Mesenchymal stem cell (in vitro differentiated cells and primary cell): ENCODE measurements at places on chromosomes 2 and 18.

DNA sequence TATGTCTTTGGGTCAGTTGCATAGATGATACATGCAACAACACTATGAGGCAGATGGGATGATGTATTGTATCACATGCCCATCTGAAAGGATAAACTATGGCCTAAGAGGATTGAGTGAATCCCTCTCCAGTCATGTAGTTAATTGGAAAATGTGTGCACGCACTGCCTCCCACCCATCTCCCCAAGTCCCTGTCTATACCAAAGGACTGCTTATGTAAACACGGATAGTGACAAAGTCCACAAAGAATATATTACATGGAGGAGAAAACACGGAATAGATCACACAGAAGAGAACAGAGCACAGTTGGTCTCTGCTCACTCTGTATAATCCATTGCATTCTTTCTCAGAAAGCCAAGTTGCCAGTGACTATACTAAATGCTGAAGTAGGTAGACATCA, 82.4 kb downstream of the NCKAP5 start:
- no peak overlapping the region for H3K27ac ChIP-seq
- no peaks in the 10 kb centered on the region for H3K27me3 ChIP-seq
- H3K4me3 ChIP-seq = no peak overlapping the region
- peaks cover 4% of the 10 kb centered on the region for H3K4me1 ChIP-seq
- DNase-seq = no peak

DNA sequence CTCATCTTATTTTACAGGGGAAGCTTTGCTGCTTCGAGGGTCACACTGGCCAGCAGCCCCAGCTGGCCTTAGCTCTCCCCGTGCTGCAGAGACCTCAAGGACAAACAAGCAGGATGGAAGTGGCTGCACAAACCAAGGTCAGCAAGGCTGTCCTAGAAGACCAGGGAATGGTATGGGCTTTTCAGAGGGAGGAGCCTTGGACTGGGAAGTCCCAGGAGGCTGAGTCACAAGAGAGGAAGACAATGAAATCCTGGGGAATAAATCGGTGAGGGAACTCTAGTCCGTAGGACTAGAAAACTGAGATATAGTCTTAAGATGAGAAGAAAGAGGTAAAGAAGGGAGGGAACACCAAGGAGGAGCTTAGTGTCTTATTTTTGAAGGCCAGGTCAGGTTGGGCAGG, 15.7 kb downstream of the CREG2 start:
- H3K27me3 ChIP-seq = peaks cover 5% of the 10 kb centered on the region
- H3K27ac ChIP-seq = no peak overlapping the region
- no peaks in the 10 kb centered on the region for H3K36me3 ChIP-seq
- H3K4me3 ChIP-seq = no peak overlapping the region

- no peaks in the 10 kb centered on the region for H3K36me3 ChIP-seq
- no peak for DNase-seq
- no peaks in the 10 kb centered on the region for H3K27me3 ChIP-seq
- no peak overlapping the region for H3K4me3 ChIP-seq
Observed at GRCh38 chr18:7066965-7067555, 50.5 kb downstream of the LAMA1 start.

DNA sequence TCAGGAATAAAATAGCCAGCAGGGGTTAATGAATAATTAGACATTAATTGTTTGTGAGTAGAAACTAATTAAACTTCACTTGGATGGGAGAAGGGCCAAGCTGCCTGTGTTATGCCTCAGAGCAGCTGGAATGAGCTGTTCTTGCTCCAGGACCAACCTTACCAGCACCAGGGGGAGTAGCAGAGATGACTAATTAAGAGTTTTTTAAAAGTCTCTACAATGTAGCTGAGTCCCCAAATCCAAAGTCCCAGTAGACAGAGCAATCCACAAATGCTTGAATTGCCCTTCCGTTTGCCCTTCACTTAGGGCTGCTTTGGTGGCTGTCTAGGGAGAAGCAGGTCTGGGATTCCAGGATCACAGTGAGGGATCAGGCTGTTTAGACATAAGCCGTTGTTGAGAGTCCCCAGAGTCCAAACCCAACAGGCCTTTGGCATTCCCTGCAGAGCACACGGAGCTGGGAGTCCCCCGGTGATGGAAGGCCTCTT, 59.4 kb downstream of the RHOB start:
- H3K27ac ChIP-seq = no peak overlapping the region
- H3K4me1 ChIP-seq = peaks cover 8% of the 10 kb centered on the region
- DNase-seq = peak; percentile 66
- H3K27me3 ChIP-seq = no peaks in the 10 kb centered on the region
- H3K4me3 ChIP-seq = no peak overlapping the region

DNA sequence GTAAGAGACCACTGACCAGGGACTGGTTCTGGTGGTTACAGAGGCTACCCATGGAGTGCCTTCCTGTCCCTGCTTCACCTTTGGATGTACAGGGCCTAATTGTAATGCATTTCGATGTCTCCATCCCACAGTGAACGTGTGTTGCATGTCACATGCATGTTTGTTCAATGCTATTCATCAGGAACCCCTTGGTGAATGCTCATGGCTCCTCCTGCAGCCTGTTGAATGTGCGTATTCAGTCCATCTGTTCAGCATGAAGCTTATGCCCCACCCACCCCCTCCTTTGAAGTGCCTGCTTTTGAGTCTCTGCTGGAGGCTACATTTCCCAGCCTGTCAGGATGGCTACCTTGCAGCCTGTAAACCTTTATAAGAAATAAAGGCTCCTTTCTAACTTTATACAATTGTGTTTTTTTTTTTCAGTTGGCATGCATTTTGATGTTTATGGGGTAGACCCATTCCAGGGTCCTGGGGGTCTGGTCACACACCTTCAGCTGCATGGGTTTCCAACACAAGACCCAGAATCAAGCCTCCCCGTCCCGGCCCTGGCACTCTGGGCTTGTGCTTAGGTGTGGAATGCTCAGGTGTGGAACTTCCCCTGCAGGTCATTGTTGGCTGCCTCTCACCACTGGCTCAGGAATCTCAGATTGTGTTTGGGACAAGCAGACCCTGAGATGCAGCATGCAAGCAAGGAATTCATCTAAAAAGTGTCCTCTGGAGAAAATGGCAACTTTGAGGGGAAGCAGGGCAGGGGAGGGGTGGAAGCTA, 238.8 kb upstream of the HDAC4 start:
- H3K27me3 ChIP-seq = no peaks in the 10 kb centered on the region
- H3K4me3 ChIP-seq = no peak overlapping the region
- H3K27ac ChIP-seq = no peak overlapping the region
- DNase-seq = no peak

- no peaks in the 10 kb centered on the region for H3K27me3 ChIP-seq
- no peak overlapping the region for H3K27ac ChIP-seq
- H3K4me1 ChIP-seq = peaks cover 1% of the 10 kb centered on the region
- H3K4me3 ChIP-seq = no peak overlapping the region
- no peaks in the 10 kb centered on the region for H3K36me3 ChIP-seq
Observed at GRCh38 chr2:17232776-17233556, 285.3 kb downstream of the RAD51AP2 start.

- peaks cover 52% of the 10 kb centered on the region for H3K36me3 ChIP-seq
- H3K27ac ChIP-seq = no peak overlapping the region
- H3K4me3 ChIP-seq = no peak overlapping the region
- peaks cover 31% of the 10 kb centered on the region for H3K4me1 ChIP-seq
- no peaks in the 10 kb centered on the region for H3K27me3 ChIP-seq
Observed at GRCh38 chr2:31258351-31258750, 24.4 kb downstream of the EHD3 start.

DNA sequence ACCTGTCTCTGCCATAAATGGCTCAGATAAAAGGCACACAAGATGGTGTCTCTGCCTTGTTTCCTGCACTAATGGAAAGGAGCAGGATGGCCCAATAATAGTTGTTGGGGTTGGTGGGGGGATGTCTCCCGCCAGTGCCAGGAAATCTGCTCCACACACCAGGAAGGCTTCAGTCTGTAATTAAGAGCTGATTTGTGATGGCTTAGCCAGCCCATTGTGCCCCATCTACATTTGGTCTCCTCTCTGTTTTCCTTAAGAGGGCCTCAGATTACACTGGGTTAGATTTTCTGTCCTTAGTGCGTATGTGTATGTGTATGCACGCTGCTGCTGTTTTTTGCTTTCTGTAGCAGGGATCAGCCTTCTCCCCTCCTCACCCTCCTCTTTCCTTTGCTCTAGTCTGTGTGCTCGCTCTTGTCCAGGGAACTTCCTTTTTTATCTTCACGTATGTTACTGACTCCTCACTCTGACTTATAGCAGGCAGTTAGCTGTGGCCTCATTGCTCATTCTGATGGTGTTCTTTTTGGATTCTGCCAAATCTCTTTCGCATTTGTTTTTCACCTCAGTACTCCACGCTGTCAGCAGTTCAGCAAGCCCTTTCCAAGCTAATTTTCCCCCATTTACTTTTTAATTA, 33.4 kb upstream of the MGAT5 start:
- H3K4me3 ChIP-seq = no peak overlapping the region
- peak; percentile 41 for DNase-seq
- H3K27me3 ChIP-seq = no peaks in the 10 kb centered on the region
- no peaks in the 10 kb centered on the region for H3K36me3 ChIP-seq

GRCh38 chr18:37424507-37424906, 141.1 kb downstream of the CELF4 start:
- no peaks in the 10 kb centered on the region for H3K36me3 ChIP-seq
- no peak overlapping the region for H3K27ac ChIP-seq
- peaks cover 9% of the 10 kb centered on the region for H3K27me3 ChIP-seq
- DNase-seq = no peak
- no peaks in the 10 kb centered on the region for H3K4me1 ChIP-seq

DNA sequence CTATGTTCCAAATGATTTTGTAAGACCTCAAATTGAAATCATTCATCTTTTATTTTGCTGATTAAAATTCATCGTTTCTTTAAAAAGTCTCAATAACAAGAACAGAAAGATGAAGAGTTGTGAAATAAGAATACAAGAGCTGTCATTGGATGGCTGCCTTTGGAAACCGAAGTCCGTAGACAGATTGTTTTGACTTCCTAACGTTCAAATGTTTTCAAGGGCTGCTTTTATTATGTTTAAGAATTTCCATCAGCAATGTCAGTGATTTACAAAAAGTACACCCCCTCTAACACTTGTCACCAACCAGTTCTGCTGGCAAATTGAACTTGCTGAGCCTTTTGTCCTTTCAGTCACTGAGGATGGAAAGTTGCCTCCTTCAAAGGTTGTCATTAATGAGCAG, 89.6 kb downstream of the KCNE4 start:
- H3K4me1 ChIP-seq = peaks cover 2% of the 10 kb centered on the region
- no peak overlapping the region for H3K27ac ChIP-seq
- H3K27me3 ChIP-seq = no peaks in the 10 kb centered on the region

GRCh38 chr2:467892-468647, 180.2 kb upstream of the ALKAL2 start:
- H3K27ac ChIP-seq = no peak overlapping the region
- peaks cover 11% of the 10 kb centered on the region for H3K4me1 ChIP-seq
- H3K27me3 ChIP-seq = peaks cover 20% of the 10 kb centered on the region
- H3K4me3 ChIP-seq = peak overlapping the region; percentile 50

DNA sequence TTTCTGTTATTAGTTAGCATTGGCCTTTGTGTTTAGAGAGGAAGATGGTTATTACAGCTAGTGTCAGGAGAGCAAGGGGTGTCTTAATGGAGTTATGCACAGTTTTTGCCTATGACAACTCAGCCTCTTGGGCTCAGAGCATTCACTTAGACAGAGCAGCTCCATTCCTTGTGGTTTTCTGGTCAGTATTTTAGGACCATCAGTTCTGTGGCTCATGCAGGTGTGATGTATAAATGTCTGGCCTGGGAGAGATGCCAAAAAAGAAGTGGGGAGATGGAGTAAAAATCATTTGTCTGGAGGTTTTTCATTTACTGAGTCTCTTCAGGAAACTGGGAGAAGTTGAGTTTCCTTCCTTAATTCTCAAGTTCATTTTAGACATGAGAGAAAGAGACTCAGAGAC, 79.7 kb downstream of the PRKCE start:
- no peaks in the 10 kb centered on the region for H3K27me3 ChIP-seq
- no peak overlapping the region for H3K27ac ChIP-seq
- H3K4me1 ChIP-seq = no peaks in the 10 kb centered on the region
- H3K36me3 ChIP-seq = no peaks in the 10 kb centered on the region
- DNase-seq = no peak

GRCh38 chr2:106205488-106205887, 11.4 kb upstream of the UXS1 start:
- H3K36me3 ChIP-seq = no peaks in the 10 kb centered on the region
- no peaks in the 10 kb centered on the region for H3K4me1 ChIP-seq
- no peaks in the 10 kb centered on the region for H3K27me3 ChIP-seq
- no peak overlapping the region for H3K27ac ChIP-seq
- H3K4me3 ChIP-seq = no peak overlapping the region

DNA sequence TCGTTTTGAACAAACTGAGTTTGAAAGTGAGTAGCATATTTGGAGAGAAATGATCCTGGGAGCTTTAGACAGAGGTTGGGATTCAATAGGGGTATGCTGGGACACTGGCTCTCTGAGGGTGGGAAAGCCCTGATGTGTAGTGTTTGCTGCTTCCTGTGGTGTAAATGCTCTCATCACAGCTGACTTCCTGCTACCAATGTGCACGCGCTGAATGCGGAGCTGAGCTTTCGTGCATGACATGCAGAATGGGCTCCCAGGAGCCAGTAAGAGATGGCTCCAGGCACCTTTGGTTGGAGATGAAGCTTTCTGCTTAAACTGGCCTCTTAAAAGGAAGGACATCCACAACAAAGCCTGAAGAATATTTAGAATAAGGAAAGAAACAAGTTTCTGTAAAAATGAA, 224.1 kb upstream of the CCDC150 start:
- H3K4me3 ChIP-seq = no peak overlapping the region
- H3K27me3 ChIP-seq = no peaks in the 10 kb centered on the region
- H3K4me1 ChIP-seq = peaks cover 8% of the 10 kb centered on the region

- H3K4me1 ChIP-seq = no peaks in the 10 kb centered on the region
- no peaks in the 10 kb centered on the region for H3K36me3 ChIP-seq
- no peak overlapping the region for H3K27ac ChIP-seq
- no peak overlapping the region for H3K4me3 ChIP-seq
Observed at GRCh38 chr2:182649316-182649715, 66.7 kb upstream of the DNAJC10 start.

DNA sequence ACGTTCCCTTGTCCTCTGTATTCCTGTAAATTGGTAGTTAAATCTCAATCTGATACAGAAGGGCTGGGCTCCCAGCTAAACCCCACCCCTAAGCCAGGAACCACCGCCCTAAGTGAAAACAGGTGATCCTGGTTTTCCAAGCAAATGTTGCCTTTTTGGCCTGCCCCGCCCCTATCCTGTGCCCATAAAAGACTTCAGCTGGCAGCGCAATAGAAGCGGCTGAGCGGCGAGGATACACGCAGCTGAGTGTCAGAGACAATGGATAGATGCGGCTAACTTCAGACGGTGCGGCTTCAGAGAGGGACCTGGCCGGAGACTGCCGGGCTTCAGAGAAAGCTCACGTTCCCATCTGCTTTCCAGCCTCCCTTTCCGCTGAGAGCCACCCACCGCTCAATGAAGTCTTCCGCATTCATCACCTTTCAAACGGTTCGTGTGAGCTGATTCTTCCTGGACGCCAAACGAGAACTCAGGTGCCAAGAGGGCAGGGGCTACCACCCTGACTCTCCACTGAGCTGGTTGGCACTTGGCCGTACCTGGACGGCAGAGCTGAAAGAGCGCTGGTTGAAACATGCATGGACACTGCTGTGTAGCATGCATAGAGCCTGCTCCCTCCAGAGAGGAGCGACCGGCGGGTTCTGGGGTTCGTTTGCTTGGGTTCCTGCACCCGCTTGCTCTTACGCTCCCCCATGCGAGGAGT, 49.5 kb upstream of the POLE4 start:
- DNase-seq = no peak
- no peaks in the 10 kb centered on the region for H3K36me3 ChIP-seq
- H3K4me1 ChIP-seq = no peaks in the 10 kb centered on the region
